ENCODE measurements at places on chromosomes 11 and 22. TPM values are rescaled to one million over a fixed set of nuclear protein-coding genes. Genes with fewer than 3 reads are reported as not detected.

Gene GPHA2
- total RNA-seq: not detected

GRCh38 chr11:106624377-106624776 lies 393.9 kb downstream of the GUCY1A2 start:
- DNase-seq: no peak

Gene STX3
- total RNA-seq: 11.3 TPM

Gene OR8D4
- total RNA-seq: not detected

GRCh38 chr11:70871881-70872280 lies 380.5 kb downstream of the SHANK2 start:
- DNase-seq: no peak
